ENCODE measurements at places on chromosomes 7 and 10.

GRCh38 chr7:11412036-11412435 lies 420.0 kb downstream of the THSD7A start:
- DNase-seq, result no peak

DNA sequence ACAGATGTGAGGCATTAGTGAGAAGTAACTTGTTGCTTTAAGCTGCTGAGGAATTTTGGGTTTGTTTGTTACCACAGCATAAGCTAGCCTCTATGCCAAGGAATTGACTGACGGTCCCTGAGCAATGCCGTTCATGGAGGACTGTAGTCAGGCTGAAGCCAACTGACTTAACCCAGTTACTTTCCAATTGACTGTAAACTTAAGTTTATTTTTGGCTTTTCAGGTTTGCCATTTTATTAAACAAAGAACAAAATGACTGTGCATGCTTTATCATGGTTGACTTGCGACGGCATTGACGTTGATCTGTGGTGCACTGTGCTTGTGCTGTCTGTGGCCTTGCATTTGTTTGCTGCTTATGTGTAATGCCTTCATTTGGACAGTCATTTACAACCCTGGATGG lies 53.5 kb downstream of the DNAJB9 start:
- no peak for DNase-seq

- DNase-seq, result no peak
These were observed 590.8 kb downstream of the AUTS2 start for GRCh38 chr7:70188901-70189650.

DNA sequence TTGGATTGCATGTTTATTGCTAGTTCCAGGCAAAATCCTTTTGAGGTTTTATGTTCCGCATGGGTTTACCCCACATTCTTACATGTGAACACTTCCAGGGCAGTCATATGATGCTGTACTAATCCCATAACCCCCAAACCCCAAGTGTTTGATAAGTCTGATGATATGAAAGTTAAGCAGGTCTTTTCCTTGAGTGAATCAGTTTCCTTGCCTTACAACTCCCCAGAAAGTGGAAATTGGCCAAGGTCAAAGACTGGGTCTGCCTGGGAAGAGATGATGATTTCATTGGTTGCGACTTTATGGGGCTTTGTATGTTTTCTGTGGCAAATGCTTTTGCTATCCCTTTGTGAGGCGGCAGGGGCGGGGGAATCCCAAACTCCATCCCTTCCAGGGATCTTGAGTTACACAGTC lies 24.7 kb downstream of the AFAP1L2 start:
- DNase-seq, result no peak

GRCh38 chr7:48426966-48427555 lies 255.8 kb downstream of the ABCA13 start:
- DNase-seq, result no peak

DNA sequence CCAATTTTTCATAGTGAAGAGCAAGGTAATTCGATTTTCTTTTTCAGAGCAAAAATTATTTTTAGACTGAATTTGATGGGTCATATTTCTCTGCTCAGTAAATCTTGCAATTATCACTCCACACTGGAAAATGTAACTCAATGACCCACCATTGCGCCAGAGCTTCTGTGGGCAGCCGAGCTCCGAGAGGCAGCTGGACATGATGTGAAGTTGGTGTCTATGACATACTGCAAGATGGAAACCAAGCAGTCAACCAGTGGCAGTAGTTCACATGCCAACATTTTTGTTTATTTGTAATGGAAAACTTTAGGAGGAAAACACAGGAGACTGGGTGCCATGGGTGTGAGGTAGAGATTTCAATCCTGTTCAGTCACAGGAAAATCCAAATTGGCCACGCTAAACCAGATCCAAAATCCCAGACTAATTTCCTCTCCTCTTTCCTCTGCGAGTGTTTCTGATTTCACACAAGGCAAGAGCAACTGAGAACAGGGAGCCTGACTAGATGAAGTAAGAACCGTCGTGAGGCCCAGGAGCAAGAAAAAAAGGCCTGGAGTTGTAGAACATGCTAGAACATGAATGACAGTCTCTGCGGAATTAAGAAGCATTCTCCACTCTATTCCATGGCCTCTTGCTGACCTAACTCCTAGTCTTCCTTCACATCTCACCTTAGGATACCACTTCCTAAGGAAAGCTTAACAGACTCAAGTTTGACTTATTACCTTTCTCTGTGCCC lies 39.3 kb downstream of the CALD1 start:
- DNase-seq, result no peak

- DNase-seq, result no peak
These were observed 2.5 kb upstream of the GDF2 start for GRCh38 chr10:47319784-47320183.

DNA sequence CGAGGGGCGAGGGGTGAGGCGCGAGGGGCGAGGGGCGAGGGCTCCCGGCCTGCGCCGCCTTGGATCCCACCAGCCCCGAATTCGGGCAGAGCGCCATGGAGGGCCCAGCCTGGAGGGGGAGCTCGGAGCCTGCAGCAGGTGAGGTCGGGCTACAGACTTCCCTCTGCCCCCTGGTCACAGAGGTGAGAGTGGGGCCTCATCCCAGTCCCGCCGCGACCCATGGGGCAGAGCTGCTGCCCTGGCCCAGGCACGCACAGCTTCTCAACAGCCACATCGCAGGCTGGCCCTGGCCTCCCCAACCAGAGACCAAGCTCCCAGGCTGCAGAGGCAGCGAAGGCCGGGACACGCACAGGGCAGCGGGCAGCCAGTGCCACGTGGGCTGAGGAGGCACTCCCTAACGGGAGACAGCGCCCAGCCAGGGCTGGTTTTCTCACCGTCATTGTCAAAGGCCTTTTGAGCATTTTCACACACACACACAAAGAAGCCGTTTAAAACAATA lies 191.8 kb downstream of the PTPRN2 start:
- DNase-seq, result no peak

DNA sequence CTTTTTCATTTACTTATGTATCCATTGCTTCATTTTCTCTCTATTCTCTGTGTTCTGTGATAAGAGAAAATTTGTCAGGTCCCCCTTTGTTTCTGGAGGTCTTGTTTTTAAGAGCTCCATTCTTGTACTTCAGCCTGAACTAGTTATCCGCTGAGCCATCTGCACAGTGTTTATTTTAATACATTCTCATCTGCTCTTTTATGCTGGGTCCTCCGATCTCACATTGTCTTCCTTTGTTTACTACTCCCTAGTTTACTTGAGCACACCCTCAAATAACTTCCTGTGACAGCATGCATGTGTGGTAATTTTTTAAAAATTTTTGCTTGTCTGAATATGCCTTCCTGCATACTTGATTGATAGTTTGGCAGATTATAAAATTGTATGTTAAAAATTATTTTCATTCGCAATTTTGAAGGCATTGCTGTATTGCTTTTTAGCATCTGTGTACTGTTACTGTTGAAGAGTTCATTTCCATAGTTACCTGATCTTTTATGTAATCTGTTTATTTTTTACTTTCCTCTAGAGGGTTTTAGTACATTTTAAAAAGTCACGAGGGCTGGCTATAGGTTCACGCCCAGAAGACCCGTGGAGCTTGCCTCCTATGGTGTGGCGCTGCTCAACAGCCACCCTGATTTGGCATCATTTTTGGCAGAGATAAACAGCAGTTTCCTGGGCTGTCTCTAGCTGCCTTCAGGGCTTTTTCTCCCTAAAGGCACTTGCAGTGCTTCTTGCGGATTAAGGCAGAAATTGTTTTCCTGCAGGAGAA lies 31.9 kb downstream of the RSBN1L start:
- DNase-seq, result no peak

- no peak for DNase-seq
These were observed 44.5 kb downstream of the PSMC2 start for GRCh38 chr7:103391976-103392375.

DNA sequence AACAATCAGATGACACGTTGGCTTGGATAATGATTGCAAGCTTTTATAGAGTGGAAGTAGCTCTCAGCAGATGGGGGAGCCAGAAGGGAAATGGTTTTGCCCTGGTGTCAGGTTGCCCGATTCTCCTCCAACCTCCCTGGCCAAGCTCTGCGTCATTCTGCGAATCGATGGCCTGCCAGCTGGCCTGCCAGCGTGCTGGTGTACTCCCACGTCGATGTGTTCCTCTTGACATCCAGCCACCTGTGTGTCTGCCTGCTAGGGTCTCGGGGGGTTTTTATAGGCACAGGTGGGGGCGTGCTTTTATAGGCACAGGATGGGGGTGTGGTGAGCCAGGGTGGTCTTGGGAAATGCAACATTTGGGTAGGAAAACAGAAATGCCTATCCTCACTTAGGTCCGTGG lies 4.6 kb downstream of the NET1 start:
- no peak for DNase-seq

GRCh38 chr7:13279854-13280435 lies 592.5 kb downstream of the ARL4A start:
- no peak for DNase-seq

DNA sequence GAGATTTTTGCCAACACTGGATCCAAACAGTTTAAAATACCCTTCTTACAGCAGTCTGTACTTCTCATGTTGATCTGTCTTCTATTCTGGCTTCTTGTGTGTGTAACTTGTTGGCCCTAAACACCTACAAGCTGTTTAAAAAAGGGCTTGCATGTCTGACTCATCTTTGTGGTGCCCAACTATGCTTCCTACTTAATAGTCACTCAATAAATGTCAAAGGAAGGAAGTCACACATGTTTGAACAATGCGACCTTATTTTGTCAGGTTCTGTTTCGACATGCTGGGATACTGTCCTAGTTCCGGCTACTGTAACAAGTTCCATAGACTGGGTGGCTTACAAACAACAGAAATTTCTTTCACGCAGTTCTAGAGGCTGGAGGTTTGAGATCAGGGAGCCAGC lies 9.4 kb upstream of the GRK5 start:
- no peak for DNase-seq

DNA sequence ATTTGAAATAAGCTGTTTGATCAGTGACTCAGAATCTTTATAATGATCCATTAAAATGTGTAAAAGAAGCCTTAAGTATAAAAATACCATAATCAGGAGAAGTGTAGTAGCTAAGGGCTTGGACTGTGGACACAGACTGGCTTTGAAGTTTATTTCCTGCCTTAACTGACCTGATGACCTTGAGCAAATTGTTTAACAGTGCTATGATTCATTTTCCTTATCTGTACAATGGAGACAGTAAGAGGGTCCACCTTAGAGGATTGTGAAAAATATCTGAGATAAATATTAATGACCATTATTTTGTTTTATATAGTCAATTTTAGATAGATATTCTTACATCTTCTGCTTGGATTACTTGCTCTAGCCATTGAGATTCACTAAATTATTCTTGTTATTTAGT lies 13.3 kb upstream of the RPA3 start:
- no peak for DNase-seq

- DNase-seq, result no peak
These were observed 76.0 kb downstream of the DENND2A start for GRCh38 chr7:140564643-140565042.

- no peak for DNase-seq
These were observed 9.0 kb downstream of the MGAM2 start for GRCh38 chr7:142120524-142120923.
